ENCODE measurements at places on chromosomes 11 and 22.

GRCh38 chr11:22875869-22876473, 15.7 kb upstream of the CCDC179 start:
- DNase-seq = peak; percentile 10

GRCh38 chr22:49505337-49506009, 322.2 kb downstream of the BRD1 start:
- DNase-seq = no peak

GRCh38 chr22:31496735-31497146, 405 bp downstream of the SFI1 start:
- no peak for DNase-seq

- DNase-seq = no peak
Measured at GRCh38 chr22:26561756-26562417, 28.0 kb downstream of the TPST2 start.

- no peak for DNase-seq
Measured at GRCh38 chr11:72162891-72163492, 27.5 kb downstream of the FOLR3 start.

DNA sequence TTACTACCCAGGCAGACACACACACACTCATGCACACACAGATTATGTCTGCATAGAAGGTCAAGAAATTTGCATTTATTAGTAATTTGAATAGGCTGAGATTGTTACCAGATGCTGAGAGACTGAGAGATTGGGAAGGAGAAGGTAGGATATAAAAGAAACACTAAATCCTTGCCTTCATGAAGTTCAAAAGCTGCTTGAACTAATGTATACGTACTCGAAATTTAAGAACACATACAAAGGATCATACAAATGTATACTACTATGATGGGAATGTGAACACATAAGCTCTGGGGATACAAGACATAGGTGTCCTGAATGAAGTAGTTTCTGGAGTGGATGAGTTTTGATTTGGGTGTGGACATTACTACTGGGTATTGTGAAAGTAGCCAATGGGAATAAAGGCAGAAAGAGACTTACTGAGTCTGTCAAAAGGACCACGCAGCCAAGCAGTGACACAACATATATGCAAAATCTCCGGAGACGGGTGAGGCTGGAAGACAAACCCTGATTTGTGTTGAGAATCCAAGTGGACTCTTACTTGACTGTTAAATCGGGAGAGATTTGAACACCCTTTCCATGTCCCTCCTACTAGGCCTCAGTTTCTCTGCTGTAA, 7.3 kb upstream of the PKNOX2 start:
- DNase-seq = no peak

DNA sequence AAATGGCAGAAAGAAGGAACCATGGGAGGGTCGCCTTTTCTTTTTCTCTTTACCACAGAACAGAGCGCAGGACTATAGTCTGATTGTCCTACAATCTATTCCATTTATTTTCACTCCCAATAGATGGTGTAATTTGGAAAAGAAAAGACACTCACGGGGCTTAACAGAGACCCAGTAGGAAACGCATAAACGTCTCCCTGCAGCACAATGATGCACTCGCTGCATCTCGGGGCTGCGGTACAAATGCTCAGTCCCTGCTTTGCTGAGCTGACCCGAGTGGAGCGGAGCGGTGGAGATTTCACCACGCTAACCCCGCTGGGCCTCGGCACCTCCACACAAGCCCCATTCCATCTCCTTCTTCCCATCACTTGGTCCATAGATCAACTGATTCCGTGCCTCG, 1.5 kb downstream of the FEZ1 start:
- no peak for DNase-seq

- DNase-seq = peak; percentile 80
Measured at GRCh38 chr11:8192016-8192895, 23.4 kb upstream of the RIC3 start.

DNA sequence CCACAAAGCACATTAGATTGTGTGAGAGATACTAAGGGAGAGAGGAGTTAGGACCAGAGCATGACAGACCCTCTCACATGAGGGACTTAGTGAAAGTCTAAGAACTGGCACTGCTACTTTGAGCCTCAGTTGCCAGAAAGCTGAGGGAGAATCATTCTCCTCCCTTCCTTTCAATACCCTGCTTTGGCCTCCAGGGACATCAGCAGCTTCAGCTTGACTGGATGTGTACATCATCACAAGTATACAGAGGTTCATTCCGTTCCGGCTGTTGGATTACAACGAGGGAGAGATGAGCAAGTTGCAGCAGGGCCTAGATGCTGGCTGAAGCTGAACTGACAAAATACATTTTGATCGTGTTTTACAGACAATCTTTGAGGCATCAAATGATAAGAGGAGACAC, 15.7 kb upstream of the ANO5 start:
- DNase-seq = no peak

DNA sequence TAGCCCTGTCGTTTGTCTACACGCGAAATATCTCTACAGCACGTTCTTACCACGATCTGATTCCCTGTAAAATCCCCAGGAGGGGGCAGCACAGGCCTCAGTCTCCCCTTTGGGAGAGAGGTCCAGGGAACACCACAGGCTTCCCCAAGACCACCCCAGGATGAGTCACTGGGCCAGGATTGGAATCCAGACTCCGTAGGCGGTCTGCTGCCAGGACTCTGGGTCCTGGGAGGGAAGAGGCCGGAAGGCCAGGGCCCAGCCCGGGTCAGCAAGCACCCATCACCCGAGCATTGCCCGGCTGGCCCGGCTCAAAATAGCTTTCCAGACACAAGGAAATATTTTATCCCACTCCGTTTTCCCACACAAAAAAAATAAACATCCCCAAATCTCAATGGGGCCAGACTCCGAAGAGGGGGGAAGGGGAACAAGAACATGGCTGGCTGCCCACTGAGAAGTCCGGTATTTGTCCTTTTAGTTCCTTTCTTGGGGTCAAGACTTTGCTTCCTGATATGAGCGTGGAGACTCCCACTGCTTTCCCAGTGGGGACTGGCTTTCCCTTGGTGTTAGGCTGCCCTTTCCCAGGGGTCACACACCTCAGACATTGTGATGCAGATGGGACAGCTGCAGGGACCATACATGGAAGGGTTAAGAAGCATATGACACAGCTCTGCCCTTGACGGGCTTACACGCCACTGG, 91.3 kb downstream of the LRRC32 start:
- no peak for DNase-seq

- no peak for DNase-seq
Measured at GRCh38 chr11:41413843-41414242, 45.6 kb downstream of the LRRC4C start.

GRCh38 chr11:17389211-17389956, 925 bp upstream of the KCNJ11 start:
- DNase-seq = peak; percentile 77

DNA sequence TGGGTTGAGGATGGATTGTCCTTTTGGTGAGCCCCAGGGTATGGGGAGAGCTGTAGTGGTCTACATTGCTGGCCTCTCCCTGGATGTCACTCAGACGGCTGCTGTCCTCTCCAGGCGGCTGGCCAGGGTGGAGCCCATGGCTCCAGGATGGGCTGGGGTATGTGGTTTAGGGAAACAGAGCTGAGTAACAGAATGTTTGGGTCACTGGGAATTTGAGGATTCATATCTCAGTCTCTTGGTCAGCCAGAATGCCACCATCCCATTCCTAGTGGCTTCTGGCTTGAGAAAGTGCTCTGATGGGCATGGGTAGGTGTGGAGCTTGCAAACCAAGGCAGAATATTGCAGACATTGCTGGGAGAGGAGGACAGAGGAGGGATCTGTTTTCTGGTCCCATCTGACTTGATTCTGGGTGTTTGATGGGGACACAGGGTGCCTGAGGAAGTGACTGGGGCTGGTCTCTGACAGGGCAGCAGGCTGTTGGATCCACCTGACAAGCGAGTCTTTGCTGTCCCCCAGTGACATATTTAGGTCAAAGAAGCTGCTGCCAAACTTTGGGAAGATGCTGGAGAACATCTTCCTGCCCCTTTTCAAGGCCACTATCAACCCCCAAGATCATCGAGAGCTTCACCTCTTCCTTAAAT, 41.4 kb downstream of the AMPD3 start:
- DNase-seq = no peak

DNA sequence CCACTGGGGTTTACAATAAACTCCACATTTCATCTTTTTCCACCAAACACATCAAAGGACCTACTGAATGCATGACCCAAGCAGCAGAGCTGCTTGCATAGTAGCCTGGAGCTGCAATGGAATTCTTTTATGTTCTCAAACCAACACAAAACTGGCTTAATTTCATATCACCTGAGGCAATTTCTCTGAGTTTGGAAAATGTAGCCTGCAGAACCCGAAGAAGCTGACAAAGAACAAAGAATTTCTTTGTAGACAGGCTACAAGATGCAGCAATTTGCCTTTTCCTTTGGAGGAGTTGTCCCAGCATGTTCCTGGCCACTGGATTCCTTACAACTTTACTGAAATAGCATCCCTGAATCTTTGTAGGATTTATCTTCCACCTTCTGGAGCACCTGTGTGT, 5.5 kb upstream of the TECTA start:
- DNase-seq = no peak

- DNase-seq = no peak
Measured at GRCh38 chr11:13760115-13760514, 91.6 kb downstream of the FAR1 start.

DNA sequence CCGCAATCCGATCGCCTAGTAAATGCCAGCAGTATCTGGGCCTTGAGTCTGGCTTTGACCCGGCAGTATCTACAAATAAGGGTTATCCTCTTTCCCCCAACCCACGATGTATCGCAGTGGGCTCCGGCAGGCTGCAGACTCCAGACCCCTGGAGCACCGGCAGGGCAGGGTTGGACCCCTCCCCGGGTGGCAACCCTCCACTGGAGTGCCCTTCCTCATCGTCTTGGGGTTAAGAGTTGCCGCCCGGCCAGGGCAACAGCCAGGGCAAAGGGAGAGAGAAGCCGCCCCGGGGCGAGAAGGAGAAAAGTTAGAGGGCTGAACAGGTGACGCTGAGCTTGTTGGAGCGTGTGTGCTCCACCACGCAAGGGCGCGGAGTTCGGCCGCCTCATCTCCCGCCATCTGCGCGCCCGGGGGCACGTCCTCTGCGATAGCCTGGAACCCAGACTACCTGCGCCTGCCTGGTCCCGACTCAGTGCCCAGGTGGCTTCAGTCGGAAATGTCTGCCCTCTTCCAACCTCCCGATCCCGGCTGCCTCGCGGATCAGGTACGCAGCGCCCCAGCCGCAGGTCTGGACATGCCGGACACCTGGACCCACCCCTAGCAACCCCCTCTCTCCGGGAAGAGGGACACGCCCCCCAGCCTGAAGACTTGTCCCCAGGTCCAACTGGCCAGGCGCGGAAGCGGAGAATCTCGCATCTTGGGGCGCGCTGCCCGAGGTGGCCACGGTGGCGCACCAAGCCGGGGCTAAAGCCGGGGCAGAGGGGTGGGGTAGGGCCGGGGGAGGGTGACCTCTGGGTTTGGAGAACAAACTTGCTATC, 1.2 kb downstream of the DSCAML1 start:
- no peak for DNase-seq

DNA sequence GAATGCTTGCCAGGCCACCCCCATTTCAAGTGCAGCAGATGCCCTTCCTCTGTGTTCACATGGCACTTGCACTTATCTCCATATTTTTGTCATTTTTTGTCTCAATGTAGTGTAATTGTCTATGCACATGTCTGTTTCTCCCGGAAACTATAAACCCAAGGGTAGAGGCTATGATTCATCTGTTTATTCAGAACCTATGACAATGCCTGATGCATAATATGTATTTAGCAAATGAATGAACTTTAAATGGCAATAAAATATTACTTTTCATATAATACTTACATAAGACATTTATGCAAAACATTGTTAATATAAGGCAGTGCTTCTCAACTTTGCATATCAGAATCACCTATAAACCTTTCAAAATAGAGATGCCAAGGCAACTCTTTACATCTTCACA, 6.7 kb downstream of the PAK1 start:
- DNase-seq = no peak

DNA sequence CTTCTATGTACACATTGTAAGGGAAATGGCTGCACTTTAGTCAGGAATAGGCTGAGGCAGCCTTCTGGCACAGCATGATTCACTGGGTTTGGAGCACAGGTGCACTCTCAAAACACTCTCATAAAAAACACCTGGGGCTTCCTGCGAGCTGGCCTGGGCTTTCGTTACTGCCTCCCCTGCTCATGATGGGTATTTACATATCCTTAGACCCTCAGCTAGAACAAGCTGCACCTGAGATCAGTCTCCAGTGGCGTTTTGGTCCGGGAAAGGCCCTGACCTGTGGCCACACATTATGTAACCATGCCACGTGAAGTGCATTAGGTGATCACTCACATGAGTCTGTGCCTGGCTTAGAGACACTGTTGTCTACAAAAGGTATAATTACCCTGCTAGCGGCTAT, 321.7 kb downstream of the TMEM135 start:
- DNase-seq = no peak

GRCh38 chr22:44574057-44574639, 76.1 kb upstream of the RTL6 start:
- DNase-seq = peak; percentile 45

GRCh38 chr11:12968101-12968500, 41.0 kb upstream of the RASSF10 start:
- no peak for DNase-seq
